ENCODE measurements at places on chromosomes 3 and 15.

- DNase-seq, result no peak
These were observed 5.8 kb downstream of the WDR5B start for GRCh38 chr3:122410111-122410510.

DNA sequence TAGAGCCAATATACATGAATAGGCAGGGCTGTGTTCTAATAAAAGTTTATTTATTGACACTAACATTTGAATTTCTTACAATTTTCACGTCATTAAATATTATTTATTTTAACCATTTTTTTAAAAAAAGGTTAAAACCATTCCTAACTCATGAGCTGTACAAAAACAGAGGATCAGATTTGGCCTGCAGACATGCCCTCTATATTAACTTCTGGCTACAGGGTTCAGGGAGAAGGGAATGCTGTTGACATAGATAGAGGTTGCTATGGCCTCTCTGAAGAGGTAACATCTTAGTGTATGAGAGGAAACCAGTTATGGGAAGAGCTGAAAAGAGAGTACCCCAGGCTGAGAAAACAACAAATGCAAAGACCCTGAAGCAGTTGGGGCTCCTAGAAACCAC lies 19.1 kb upstream of the RAP2B start:
- DNase-seq, result no peak

- peak; percentile 19 for DNase-seq
These were observed 52.4 kb downstream of the EIF4E3 start for GRCh38 chr3:71672807-71673206.

GRCh38 chr3:41985018-41985417 lies 23.1 kb upstream of the ULK4 start:
- DNase-seq, result no peak

GRCh38 chr3:66107855-66108254 lies 69.1 kb upstream of the MAGI1 start:
- DNase-seq, result no peak
